ENCODE measurements at places on chromosomes 5 and 9.

GRCh38 chr5:37198061-37198460 is 51.1 kb downstream of the CPLANE1 start:
- DNase-seq = no peak

DNA sequence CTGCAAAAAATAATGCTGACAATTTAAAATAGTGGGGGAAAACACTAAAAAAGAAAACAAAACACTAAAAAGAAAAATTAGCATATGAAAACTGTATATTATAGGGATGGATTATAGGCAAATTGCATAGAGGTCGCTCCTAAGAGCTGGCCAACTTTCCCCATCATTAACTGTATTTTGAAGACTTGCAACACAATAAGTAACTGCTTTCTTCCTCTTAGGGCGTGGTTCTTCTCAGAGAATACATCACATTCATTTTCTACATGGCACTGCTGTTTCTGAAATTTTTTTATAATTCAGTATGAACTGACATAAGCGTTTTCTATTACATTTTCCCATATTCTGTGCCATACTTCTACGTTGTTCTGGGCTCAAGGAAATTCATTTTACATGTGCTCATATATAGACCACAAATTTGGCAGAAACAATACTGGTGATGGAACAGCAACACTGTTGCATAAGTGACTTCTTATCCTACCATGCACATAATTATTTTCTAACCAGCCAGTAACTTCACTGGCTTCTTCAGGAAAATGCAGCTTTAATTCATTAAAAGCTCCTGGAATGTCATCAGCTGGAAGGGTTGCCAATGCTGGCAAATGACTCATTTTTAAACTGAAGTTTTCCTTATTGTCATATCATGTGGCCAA is 171.2 kb upstream of the DMAC1 start:
- DNase-seq = no peak

DNA sequence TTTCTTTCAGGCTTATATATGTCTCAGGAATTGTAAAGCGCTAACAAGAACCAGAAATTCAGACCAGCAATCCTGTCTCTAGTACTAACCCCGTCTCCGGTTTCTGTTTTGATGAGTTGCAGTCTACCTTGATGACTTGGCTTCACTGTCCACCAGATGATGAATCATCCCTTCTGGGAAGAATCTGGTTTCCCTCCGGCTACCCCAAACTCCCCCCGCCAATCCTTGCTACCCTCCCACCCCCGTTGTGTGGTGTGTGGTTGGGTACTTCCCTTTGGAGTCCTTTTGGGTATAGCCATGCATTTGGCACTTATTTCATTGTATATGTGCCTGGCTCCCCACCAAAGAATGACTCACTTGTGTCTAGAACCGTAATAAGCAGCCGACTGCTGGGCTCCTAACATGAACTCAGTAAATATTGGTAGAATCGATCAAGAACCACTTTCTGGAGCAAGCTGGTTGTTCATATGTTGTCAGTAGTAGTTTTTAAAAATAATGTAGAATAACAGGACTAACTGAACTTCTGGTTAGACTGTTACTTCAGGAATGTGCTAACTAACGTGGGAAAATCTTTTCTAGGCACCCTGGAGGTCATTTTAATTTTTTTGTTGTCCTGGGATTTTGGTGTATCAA is 8.3 kb upstream of the TGFBI start:
- no peak for DNase-seq

DNA sequence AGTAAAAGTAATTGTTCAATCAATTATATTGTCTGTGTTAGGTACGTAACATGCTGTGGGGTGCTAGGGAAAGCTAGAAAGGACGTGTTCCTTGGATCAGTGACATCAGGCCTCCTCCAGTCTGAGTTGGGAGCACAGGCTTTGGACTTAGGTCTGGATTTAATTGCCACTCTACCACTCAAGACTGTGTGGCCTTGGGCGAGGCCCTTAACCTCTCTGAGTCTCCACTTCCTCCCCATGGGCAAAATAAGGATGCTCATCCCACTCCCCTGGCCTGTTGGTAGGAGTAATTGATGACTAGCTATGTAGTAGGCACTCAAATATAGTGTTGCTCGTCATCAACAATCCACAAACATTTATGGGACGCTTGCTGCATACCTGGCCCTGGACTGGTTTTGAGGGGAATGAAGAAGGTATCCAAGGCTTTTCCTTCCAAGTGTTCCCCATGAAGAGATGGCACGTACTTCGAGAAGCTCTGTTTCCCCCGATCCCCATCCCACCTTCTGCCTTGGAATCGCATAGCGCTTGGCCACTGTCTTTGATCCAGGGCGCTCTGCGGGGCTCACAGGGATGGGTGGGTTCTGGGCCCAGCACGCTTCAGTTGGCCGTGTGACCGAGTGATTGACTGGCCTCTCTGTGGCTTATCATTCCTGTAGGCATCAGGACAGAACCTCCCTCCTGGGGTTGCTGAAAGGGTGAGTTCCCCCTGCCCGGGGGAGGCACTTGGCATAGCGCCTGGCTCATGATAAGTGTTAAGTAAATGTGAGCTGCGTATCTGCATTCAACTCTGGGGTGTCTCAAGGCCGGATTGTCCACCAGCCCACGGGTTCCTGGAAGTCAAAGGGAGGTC is 8.1 kb downstream of the FGF18 start:
- no peak for DNase-seq

DNA sequence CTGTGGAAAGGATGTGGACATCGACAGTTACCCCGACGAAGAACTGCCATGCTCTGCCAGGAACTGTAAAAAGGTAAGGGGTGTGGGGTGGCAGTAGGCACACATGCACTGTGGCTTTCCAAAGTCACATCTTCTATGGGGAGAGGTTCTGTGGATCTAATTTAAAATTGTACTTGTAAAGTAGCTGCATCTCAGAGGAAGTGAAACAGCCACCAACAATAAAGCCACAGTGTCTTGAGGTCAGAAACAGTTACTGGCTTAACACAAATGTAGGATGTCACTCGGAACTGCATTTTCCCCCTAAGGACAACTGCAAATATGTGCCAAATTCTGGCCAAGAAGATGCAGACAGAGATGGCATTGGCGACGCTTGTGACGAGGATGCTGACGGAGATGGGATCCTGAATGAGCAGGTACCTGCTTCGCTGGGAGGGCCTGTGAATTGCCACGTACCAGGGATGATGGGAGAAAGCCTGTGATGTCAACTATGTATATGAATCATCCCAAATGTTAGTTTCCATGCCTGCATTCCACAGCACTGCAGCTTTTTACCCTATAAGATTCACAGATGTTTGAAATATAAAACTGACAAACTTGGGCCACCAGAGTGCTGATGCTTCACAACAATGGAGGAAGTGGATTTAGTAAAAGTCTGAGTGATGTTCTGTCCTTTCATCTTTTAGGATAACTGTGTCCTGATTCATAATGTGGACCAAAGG is 35.3 kb downstream of the THBS4 start:
- no peak for DNase-seq

- DNase-seq = no peak
Measured at GRCh38 chr9:108543251-108543778, 312.5 kb downstream of the ACTL7B start.

DNA sequence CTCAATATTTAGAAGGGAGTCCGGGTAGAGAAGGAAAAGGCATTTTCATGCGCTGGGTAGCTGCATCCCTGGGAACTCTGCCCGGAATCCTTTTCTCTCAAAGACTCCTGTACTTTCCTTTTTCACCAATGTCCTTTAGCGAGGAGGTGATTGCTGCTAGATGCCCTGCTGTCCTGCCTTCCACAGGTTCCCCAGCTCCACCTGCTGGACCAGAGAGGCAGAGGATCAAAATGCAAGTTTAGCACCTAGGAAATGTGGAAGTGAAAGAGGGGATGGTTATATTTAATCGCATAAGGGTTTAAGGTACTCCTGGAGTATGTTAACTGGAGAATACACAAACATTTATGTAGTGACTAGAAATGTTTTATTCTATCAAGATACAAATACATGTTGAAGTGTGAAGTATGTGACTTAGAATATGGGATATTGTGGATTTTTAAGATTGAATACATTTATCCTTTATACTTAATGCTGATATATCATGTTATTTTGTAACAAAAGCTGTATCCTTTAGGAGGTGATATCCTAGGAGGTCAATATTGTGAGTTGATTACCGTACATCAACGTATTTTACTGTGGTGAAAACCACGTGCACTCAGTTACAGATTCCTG is 145.7 kb downstream of the ARHGAP26 start:
- DNase-seq = peak; percentile 26

- DNase-seq = no peak
Measured at GRCh38 chr5:91362935-91363334, 20.2 kb downstream of the ARRDC3 start.

DNA sequence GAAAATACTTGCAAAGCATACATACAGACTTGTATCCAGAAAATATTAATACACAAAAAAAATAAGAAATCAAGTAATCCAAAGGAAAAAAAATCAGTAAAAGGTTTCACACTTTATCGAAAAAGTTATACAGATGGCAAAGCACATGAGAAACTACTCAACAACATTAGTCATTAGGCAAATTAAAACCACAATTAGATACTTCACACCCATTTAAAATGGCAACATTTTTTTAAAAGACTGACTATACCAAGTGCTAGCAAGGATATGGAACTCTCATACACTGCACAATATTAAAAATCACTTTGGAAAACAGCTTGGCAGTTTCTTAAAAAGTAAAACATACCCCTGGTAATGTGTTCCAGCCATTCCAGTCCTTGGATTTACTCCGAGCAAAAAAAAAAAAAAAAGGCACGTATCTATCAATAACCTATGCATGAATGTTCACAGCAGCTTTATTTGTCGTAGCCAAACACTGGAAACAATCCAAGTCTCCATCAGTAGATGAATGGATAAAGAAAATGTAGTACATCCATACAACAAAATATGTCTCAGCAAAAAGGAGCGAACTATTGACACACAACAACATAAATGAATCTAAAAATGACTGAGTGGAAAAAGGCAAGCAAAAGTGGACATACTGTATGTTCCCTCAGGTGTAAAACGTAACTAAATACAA is 66.0 kb downstream of the GNAQ start:
- DNase-seq = no peak

DNA sequence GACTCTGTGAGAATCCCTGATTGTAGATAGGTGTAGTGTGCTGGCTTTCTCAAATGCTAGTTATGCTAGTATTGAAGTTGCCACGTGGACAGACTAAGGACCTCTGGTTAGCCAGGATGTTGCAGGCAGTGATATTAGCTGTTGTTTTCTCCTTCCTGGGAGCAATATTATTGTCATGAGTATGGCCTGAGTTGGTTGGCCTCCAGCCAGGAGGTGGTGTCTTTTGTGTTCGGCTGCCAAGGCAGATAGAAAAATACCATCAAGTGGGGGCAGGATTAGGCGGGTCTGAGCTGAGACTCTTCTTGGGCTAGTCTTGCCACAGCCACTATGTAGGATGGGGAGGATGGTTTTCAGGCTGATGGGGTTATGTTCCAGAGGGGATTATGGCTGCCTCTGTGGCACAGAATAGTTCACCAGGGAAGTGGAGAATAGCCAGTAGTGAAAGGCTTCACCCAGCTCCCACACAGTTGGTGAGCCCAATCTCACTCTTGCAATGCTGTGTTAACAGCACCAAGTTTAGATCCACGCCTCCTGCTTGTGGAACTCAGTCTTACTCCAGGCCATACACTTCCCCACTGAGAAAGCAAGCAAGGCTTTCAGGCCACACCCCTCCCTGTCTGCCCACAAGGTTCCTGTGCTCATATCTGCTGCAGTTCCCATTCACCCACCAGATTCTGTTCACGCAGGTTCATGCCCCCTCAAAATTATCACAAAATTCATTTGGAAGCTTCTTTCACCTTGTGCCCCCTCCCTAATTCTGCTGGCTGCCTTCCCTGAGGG is 31.2 kb downstream of the GHR start:
- no peak for DNase-seq

DNA sequence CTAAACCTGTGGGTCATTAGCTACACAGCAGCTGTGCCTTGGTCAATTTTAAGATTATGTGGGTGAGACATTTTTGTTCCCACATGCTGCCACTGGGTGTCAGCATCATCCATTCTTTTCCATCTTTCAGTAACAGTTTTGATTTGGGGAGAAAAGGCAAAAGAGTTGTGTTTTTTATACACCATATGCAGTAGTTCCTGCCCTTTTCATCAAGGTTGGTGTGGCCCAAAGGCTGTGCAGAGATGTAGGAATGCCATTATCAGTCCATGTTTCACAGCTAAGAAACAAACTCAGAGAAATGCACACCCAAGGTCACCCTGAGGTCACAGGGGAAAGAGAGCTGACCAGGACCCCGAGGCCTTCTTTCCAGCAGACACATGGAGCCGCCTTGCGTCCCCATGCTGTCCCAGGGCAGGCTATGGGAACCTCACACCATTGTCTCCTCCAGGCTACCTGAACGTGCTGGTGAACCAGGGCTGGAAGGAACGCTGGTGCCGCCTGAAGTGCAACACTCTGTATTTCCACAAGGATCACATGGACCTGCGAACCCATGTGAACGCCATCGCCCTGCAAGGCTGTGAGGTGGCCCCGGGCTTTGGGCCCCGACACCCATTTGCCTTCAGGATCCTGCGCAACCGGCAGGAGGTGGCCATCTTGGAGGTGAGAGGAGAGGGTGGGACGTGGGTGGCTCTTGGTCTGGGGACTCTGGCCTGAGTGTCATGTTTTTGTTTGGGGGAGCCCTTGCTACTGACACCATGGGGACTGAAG is 27.8 kb upstream of the GRPEL2 start:
- peak; percentile 35 for DNase-seq

GRCh38 chr9:20996809-20997208 is 34.6 kb downstream of the HACD4 start:
- no peak for DNase-seq

- no peak for DNase-seq
Measured at GRCh38 chr5:147156012-147156411, 78.8 kb upstream of the STK32A start.

DNA sequence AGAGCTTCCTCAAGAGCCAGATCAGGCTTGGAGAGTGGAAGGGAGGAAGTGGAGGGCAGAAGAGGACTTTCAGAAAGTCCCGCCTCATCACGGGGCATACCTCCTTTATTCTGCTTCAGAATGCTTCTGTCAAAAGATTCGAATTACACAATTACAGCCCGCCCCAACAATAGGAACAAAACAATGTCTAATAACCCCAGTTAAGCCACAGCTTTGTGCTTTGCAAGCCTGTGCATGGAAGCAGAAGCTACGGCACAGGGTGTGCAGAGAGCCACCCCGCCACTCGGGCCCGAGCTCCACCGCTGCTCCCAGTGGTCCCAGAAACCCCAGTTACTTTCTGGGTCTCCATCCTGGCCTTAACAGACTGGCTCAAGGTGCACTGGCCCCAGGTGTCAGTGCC is 23.5 kb downstream of the HNRNPH1 start:
- DNase-seq = no peak

GRCh38 chr5:127810707-127811490 is 107.7 kb downstream of the CCDC192 start:
- DNase-seq = no peak

GRCh38 chr9:95048225-95049087 is 269.1 kb downstream of the FANCC start:
- DNase-seq = peak; percentile 55

GRCh38 chr9:87567001-87567400 is 69.3 kb downstream of the DAPK1 start:
- no peak for DNase-seq

DNA sequence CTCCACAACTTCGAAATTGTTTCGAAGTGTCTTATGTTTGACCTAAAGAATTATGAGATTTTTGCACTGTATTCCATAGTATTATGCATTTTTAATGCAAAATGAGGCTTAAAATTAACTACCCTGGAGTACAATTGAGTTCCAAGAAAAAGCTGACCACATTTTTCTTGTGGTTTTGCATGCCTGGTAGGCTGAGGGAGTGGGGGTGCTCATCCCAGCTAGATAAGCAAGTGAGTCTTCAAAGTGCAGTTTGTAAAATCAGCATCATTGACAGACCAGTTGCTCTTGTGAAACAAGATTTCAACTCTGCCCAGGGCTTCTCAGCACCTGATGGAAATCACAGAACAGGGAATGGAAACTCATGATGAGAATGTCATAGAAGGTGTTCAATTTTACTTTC is 17.0 kb upstream of the NDUFS4 start:
- no peak for DNase-seq
